ENCODE measurements at places on chromosomes 3 and 15.

DNA sequence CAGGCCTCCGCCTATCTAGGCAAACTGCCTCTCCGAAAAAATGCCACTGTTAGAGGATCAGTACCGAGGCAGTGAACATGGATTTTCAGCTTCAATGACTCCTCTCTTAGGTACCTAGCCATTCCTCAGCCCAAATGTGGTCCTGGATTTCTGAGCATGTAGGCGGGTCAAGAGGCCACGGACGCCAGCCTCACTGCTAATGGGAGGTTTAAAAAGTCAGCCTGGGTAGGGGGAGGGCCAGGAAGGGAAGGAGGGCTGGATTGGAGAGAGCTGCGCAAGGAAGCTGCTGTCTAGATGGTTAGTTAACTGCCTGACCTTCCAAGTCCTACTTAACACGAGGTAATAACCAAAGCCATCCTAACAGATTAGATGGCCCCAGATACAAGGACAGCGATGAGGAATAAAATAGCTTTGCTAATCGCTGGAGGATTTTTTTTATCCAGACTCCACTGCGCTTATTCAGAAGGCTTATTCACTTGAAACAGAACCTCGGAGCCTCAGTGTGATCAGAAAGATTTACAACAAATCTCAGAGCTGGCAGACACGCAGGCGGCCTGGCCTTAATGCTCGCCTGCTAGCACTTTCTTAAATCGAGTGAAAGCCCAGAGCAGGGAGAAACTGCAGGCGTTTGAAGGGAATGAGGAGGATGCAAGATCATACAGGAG lies 34.3 kb downstream of the TLE3 start:
- DNase-seq: no peak

GRCh38 chr3:56799251-56799882 lies 2.4 kb downstream of the ARHGEF3 start:
- no peak for DNase-seq

DNA sequence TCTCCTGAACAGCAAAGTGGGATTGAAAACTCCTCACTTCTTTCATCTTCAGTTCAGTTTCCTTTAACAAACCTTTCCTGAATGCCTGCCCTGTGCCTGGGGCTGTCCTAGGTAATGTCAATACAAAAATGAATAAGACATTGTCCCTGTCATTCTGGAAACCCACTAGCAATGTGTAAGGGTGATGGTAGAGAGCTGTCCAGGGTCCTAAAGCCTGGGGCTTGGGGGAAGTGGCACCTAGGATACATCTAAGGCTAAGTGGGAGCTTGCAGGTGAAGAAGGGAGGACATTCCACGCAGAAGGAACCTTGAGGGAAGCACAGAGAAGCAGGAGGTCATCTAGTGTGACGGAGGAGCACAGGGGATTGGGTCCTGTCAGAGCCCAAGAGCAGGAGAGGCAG lies 212.7 kb upstream of the PPP2R3A start:
- no peak for DNase-seq

DNA sequence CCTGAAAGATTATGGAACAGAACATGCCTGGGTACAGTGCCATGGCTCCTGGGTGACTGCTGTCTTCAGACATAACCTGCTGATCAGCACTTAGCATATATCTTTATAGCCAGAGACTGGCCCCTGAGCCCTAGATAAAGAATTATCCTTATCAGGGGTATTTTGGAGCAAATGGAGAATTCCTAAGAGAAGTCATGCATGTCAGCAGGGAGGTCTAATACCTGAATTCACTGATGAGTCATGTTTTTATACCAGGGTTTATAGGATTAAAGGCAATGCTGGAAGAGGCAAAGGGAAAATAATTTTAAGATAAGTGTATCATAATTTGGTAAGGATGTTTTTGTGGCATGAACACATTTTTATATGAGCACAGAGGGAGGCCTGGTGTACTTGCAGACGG lies 159.8 kb downstream of the ADAMTSL3 start:
- DNase-seq: no peak

DNA sequence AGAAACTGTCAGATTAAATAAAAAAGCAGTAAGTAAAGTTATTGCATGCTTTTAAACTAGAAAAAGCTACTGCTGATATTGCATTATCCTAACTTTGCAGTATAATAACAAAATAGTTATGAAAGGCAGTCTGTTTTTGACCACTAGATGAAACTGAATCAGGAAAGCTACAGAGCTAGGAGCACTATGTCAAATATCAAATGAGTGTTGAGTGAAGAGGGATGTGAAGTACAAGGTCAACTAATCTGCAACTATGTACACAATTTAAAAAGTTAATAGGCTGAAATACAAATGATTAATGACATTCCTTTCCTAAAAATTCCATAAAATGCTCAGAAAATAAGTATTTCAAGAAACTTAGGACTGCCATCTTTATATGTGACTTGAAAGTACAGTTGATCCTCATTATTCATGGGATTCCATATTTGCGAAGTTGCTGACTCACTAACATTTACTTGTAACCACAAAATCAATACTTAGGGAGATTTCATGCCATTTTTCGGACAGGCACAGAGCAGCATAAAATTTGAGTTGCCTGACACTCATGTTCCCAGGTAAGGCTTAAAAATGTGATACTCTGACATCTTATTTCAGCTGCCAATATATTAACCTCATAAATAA lies 34.5 kb downstream of the SLC4A7 start:
- no peak for DNase-seq

DNA sequence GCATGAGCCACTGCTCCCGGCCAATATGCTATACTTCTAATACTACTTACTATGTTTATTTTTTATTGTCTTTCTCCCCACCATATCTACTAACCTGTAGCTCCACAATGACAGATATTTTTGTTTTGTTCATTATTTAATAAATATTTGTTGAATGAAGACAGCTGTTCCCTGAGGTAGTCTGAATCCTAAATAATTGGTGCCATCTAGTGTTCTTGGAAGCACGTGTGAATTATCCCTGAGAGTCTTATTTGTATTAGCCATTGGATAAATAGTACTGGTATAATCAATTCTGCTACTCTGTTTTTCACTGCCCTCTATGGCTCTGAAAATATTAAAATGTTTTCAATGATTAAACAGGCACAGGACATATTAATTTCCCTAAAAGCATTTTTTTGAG lies 5.6 kb upstream of the APPL1 start:
- no peak for DNase-seq

DNA sequence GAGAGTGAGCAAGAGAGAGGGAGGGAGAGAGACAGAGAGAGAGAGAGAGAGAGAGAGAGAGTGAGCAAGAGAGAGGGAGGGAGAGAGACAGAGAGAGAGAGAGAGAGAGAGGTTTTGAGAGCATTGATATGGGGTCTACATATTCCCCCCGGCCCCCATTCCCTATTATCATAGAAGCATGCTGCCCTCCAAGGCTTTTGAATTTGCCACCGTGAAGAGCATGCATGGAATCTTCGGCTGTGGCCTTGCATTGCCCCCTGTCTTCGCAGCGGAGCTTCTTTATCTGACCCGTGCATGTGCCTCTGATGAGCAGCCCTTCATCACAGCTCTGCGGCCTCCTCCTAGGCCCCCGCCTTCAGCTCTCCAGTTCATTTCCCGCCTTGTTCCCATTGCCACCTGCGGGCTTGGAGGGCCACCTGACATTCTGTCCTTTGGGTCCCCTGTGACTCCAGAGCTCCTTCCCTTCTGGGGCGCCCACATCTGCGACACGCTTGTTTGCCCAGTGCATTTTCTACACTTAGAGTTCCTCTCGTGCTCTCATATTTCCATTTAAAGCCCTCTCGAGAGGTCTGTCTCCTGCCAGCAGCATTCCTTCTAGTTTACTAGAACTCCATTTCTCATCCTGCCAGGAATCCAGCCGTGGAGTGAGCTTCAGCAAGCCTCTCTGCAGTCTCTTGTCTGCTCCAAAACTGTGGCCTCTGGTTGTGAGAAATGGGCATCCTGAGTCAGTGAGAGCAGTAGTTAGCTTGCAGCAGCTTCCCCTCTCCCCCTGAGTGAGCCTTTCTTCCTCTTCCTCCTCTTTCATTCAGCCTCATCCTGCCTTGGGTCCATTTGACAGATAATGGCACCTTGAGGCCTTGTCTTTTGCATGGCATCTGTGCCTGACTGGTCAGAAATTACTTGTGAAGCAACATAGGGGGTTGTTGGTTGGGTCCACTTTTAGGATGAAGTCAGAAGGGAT lies 25.3 kb downstream of the LPP start:
- peak; percentile 59 for DNase-seq

DNA sequence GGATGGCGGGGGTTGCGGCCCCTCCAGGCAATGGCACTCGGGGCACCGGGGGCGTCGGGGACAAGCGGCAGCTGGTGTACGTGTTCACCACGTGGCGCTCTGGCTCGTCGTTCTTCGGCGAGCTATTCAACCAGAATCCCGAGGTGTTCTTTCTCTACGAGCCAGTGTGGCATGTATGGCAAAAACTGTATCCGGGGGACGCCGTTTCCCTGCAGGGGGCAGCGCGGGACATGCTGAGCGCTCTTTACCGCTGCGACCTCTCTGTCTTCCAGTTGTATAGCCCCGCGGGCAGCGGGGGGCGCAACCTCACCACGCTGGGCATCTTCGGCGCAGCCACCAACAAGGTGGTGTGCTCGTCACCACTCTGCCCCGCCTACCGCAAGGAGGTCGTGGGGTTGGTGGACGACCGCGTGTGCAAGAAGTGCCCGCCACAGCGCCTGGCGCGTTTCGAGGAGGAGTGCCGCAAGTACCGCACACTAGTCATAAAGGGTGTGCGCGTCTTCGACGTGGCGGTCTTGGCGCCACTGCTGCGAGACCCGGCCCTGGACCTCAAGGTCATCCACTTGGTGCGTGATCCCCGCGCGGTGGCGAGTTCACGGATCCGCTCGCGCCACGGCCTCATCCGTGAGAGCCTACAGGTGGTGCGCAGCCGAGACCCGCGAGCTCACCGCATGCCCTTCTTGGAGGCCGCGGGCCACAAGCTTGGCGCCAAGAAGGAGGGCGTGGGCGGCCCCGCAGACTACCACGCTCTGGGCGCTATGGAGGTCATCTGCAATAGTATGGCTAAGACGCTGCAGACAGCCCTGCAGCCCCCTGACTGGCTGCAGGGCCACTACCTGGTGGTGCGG lies 1.9 kb downstream of the CHST2 start:
- peak; percentile 71 for DNase-seq

- peak; percentile 33 for DNase-seq
These were observed 3.8 kb downstream of the FAM43A start for GRCh38 chr3:194689493-194689944.

GRCh38 chr15:34335176-34336032 lies 2.2 kb downstream of the SLC12A6 start:
- DNase-seq: no peak

- no peak for DNase-seq
These were observed 155.1 kb downstream of the MECOM start for GRCh38 chr3:169508426-169508825.

Data from heart right ventricle (tissue), 16 donors.